ENCODE measurements at places on chromosomes 5 and 9.

GRCh38 chr5:135232958-135233357 is 166.1 kb downstream of the MACROH2A1 start:
- no peak for DNase-seq

GRCh38 chr9:131833906-131834305 is 94.0 kb upstream of the RAPGEF1 start:
- no peak for DNase-seq

GRCh38 chr9:93127395-93127911 is 6.6 kb downstream of the NINJ1 start:
- DNase-seq = no peak

DNA sequence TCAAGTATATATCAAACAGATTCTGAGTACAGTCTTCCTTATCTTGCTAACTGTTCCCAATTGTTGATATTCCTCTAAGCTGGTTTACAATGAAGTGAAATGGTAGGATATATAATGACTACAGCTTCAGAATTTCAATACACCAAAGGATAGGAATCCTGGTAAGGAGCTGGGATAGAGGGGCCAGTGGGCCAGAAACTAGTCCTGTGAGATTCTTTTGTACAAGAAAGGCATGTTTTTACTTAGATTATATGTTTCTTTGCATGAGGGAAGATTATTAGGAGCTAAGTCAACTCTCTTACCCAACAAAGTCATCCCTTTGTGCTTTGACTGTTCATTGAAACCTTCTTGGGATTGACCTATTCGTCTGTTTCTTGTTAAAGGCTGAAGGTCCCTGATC is 435.7 kb downstream of the PLK2 start:
- DNase-seq = no peak

GRCh38 chr9:78026416-78026815 is 5.2 kb downstream of the GNAQ start:
- DNase-seq = no peak

- no peak for DNase-seq
These were observed 15.4 kb upstream of the CCIN start for GRCh38 chr9:36153746-36154145.
